Omental fat pad (tissue), 4 donors: ENCODE measurements at places on chromosomes 4 and X. TPM values are rescaled to one million over a fixed set of nuclear protein-coding genes. Genes with fewer than 3 reads are reported as not detected.

- DNase-seq, result no peak
These were observed 18.4 kb downstream of the C4orf17 start for GRCh38 chr4:99529228-99529627.

DNA sequence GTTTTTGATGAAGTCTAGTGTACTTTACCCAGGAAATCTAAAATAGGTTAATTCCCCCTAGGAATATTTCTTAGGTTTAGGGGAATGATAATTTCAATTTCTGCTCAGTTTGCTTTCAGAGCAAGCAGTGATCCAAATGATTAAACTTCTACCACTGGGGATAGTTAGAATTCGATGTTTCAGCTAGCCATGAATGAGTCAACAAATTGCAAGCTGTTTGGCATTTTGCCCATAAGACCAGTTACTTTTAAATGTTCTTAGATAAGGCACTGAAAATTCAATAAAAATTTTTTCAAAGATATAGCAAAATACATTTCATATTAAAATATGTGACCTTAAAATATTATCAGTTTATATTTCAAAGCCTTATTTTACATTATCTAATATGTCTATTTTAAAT is 993.6 kb downstream of the ARAP2 start:
- DNase-seq, result no peak

- DNase-seq, result no peak
These were observed 49.2 kb downstream of the FHIP1A start for GRCh38 chr4:151458148-151458547.

DNA sequence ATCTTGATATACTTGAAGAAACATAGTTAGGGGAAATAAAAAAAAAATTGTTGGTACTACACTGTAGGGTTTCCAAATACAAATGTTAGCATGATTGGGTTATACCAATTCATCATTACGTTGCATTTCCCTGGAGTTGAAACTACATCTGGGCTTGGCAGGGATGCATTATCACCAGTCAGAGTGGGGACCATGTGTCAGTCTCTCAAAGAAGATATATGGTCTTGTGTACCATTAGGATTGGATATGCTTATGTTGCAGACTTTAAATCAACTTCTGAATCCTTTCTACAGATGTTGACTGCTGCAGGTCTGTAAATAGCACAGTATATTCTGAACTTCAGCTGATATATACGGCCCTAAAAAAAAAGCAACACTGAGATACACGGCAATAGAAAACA is 188.5 kb downstream of the SLIT2 start:
- no peak for DNase-seq

The EGF gene
- 0.12 TPM for total RNA-seq

DNA sequence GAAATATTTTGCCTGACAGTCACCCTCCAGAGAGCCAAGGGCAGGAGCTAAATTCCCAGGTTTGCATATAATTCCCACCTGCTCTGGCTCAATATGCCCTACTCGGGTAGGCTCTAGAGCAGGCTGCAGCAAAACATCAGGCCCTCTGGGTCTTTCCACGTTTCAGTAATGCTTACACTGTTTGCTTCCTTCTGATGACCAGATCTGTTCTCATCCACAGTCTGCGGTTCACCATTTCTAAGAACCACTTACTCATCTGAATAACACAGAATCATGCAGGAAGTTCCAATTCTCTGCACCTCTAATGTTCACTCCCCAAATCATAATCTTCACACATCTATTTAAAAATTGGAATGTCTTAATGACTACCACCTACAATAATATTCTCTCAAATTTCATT is 141.4 kb downstream of the PPP3CA start:
- DNase-seq, result no peak

The SH3BP2 gene
- 109 TPM for total RNA-seq

The IL13RA1 gene
- total RNA-seq, result 70.2 TPM

The ZNF711 gene
- total RNA-seq, result 0.38 TPM

The CACNA1F gene
- 0.37 TPM for total RNA-seq

The HMGB3 gene
- total RNA-seq, result 3.4 TPM

DNA sequence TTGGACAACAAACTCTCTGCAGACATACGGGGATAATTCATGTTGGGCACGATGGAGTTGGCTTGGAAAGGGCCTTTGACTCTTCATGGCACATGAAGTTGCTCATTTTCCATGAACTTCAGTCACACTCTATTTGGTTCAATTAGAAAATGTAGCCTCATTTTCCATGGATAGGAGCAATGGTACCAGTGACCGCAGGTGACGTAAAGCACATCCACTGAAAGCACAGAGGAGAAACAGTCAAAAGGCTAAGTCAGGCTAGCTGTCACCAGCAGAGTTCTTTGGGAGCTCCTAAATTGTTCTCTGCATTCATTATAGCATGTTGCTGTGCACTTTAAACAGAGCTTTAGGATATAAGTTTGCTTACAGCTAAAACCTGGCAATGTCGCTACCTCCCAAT is 39.9 kb upstream of the MAP3K15 start:
- DNase-seq, result no peak

GRCh38 chr4:107509615-107510014 is 210.4 kb downstream of the PAPSS1 start:
- DNase-seq, result no peak

The MAGEB10 gene
- not detected for total RNA-seq

The TMPRSS11A gene
- not detected for total RNA-seq

The MND1 gene
- total RNA-seq, result not detected

GRCh38 chr4:136103616-136104015 is 1428.7 kb downstream of the PCDH18 start:
- DNase-seq, result no peak

GRCh38 chr4:61067381-61067780 is 132.7 kb upstream of the ADGRL3 start:
- no peak for DNase-seq

DNA sequence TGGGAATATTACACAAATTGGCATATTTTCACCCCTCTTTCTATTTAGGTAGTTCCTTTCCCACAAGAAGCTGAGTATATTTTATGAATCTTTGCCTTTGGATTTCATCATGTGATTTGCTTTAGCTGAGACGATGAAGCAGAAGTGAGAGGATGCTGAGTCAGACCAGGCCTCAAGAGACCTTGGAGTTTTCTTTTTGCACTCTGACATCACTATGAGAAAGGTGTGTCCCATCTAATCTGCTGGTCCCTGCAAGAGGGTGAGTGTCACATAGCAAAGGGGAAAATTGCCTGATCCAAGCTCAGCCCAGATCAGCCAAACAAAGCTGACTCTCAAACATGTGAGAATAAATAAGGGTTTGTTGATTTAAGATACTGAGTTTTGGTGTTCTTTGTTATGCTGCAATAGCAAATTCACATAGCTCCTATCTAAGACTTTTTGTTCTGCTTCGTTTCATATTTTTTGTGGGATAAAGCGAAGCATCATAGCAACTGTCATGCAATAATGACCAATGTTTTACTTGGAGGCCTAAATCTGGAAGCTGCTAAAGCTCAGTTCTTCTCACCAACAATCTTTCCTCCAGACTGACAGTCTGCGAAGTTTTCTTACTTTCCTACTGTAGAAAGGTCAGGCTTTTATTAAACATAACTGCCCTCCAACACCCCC is 176.9 kb downstream of the PDHA2 start:
- no peak for DNase-seq

The PTCHD1 gene
- 2.0 TPM for total RNA-seq

DNA sequence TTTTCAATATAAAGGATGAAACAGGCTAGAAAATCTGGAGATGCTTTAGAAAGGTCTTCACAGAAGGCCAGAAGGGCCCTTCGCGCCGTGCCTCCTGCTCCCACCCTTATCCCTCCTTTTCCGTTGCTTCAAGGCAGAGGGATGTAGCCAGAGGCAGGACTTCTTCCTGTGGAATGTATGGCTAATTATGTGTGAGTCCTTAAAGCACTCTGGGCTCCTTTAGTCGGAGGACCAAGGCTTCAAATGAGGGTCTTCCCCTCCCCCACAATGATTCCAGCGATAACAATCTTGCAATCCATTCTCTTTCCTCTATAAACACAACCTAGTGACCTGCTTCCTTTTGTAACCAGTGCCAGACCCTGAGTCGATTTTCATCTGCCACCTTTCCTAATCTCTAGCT is 103.5 kb downstream of the GPC3 start:
- no peak for DNase-seq

GRCh38 chrX:42954880-42955279 is 176.9 kb upstream of the PPP1R2C start:
- DNase-seq, result no peak

GRCh38 chr4:151114338-151114737 is 14.9 kb downstream of the RPS3A start:
- DNase-seq, result no peak

GRCh38 chr4:106270736-106271135 is 45.3 kb downstream of the TBCK start:
- DNase-seq, result no peak

The PPP1R2C gene
- not detected for total RNA-seq

DNA sequence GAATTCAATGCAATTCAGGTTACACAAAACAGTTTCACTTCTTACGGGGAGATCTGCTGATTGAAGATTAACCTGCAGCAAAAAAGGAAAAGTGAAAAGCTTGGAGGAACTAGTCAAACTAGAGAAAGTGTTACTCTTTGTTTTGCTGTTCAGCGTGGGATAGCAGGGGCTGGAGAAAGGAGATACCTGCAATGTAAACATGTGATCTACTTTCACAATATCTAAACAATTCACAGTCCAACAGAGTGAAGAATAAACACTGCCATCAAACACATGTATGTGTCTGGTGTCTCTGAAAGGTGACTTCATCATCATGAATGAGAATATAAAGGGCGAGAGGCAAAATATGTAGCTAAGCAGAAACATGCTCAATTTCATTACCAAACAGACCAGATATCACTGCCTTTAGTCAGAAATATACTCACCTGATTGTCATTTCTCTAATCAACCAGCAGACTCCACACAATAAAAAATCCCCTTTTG is 26.4 kb downstream of the NIPAL1 start:
- no peak for DNase-seq

DNA sequence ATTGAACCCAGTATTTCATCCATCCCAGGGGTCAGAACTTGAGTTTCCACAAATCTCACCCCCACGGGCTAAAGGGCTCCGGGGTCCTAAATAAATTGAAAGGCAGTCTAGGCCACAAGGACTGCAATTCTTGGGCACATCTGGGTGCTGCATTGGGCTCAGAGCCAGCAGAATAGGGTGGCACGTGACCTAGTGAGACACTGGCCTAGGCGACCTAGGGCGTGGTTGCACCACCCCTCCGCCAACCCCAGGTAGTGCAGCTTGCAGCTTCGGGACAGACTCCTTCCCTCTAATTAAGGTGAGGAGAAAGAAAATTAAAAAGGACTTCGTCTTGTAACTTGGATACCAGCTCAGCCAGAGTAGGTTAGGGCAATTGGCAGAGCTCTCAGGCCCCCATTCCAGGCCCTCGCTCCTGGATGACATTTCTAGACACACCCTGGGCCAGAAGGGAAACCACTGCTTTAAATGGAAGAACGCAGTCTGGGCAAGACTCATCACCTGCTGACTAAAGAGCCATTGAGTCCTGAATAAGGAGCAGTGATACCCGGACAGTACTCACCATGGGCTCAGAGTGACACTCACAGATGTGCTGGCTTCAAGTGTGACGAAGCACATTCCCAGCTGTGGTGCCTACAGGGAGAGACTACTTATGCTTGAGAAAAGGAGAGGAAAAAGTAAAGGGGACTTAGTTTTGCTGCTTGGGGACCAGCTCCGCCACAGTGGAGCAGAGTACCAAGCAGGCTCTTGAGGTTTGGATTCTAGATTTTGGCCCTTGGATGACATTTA is 735.4 kb downstream of the FSTL5 start:
- no peak for DNase-seq

DNA sequence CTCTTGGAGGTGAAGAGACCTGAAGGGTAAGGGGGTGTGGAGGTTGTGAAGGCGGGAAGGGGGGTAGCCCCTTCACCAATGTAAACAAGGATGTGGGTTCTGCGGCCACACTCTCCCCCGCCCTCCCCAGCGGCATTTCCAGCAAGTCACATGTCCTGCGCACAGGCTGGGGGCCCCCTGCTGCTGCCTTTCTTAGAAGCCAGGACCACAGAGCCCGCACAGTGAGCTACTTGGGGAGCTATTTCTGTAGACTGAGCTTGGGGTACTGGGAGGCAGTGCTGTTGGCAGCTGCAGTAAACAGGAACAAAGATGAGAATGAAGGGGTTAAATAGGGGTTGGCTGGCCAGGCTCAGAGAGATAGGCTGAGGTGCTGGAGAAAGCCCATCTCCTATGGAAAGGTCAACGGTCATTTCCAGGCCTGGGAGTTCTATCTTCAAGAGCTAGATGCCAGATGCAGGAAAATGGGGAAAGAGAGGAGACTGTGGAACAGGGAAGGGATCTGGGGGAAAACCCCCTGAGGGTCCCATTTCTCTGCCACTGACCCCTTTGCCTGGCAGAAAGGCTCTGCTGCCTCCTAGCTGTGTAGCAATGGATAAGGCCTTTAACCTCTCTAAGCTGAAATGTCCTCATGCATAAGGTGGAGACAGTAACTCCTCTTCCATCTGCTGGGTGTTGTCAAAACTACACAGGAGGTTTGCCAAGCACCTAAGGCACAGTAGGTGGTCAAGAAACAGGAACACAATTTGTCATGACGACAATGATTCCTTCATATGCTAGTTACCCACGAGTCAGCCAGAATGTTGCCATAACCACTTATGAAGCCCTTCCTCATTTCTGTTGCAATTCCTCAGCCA is 18.5 kb upstream of the PIM2 start:
- no peak for DNase-seq

DNA sequence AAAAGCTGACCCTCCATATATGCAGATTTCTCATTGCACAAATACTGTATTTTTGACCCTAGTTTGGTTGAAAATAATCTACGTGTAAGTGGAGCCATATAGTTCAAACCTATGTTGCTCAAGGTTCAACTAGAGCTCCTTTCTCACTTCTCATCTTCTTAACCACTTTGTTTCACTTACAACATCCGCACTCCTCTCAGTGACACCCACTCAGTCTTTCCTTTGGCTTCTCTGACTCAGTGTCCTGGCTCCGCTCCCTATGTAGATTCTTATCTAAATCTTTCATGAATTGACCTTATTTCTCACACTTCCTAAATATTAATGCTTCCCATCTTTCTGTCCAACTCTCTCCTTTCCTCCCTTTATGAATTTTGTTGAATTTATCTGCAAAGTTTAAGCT is 32.9 kb upstream of the DKK2 start:
- no peak for DNase-seq
